ENCODE measurements at places on chromosomes 7 and 10. TPM values are rescaled to one million over a fixed set of nuclear protein-coding genes. Genes with fewer than 3 reads are reported as not detected.

GRCh38 chr7:113968713-113969112, 49.9 kb upstream of the PPP1R3A start:
- no peak overlapping the region for H3K4me3 ChIP-seq
- no peak overlapping the region for H3K27ac ChIP-seq
- no peaks in the 10 kb centered on the region for H3K27me3 ChIP-seq
- no peak for DNase-seq

GRCh38 chr7:72317341-72317740, 94.8 kb downstream of the CALN1 start:
- no peak overlapping the region for H3K4me3 ChIP-seq
- peaks cover 4% of the 10 kb centered on the region for H3K36me3 ChIP-seq
- no peak overlapping the region for H3K27ac ChIP-seq
- H3K27me3 ChIP-seq: no peaks in the 10 kb centered on the region
- no peaks in the 10 kb centered on the region for H3K4me1 ChIP-seq

DNA sequence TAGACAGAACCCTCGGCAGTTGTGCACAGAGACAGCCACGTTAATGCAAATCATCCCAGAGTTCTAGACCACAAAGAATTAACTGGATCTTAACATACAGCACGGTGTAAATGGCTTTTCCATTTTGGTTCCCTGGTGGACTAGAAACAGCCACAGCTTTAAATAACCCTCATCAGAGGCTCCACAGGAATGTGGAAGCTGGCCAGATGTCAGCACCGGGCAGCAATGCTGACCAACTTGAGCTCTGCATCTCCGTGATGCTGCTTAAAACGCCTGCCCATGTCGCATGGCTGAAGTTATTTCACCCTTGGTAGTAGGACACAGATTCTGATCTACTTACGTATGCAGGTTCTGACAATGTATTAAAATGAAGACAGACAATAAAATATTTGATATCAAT, 24.5 kb downstream of the RSU1 start:
- peaks cover 5% of the 10 kb centered on the region for H3K27me3 ChIP-seq
- peaks cover 24% of the 10 kb centered on the region for H3K4me1 ChIP-seq
- H3K4me3 ChIP-seq: no peak overlapping the region
- peaks cover 35% of the 10 kb centered on the region for H3K36me3 ChIP-seq

DNA sequence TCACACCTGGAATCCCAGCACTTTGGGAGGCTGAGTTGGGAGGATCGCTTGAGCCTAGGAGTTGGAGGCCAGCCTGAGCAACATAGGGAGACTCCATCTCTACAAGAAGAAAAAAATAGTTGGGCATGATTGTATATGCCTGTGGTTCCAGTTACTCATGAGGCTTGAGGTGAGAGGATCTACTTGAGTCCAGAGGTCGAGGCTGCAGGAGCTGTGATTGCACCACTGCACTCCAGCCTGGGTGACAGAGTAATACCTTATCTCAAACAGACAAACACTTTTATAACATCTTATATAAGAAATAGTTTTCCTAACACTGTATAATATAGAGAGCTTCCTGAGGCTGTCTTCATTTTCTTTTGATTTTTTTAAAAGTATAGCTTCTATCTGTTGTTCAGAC, 448.4 kb upstream of the COBL start:
- no peak for DNase-seq
- no peaks in the 10 kb centered on the region for H3K36me3 ChIP-seq
- H3K27me3 ChIP-seq: no peaks in the 10 kb centered on the region
- H3K27ac ChIP-seq: no peak overlapping the region

DNA sequence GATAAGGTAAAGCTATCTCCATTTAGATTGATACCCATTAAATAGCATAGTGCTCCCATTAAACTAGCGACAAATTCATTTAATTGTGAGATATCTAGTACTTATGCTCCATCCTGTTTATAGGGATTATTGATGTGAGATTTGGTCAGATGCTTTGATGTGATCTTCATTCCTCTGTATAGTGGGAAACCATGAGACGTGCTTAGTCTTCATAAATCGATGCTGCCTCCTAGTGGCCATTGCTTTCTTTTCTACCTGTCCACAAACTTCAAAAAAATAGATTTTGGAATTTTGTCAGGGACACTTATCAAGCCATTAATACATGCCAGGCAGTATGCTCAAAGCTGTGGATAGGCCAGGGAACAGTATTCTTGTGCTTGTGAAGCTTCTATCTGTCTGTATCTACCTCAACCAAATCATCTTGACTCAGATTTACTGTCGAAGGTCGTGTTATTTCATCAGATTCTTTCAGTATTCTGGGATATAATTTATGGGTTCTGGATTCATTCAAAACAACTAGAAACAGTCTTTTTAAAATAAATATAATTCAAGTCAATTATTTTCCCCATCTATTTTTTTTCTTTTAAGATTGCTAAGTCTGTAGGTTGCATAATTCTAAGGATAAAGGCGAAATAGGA, 12.0 kb downstream of the LSM8 start:
- no peaks in the 10 kb centered on the region for H3K27me3 ChIP-seq
- peak; percentile 60 for DNase-seq

- H3K4me1 ChIP-seq: no peaks in the 10 kb centered on the region
- no peak for DNase-seq
- no peak overlapping the region for H3K4me3 ChIP-seq
- H3K27ac ChIP-seq: no peak overlapping the region
- no peaks in the 10 kb centered on the region for H3K27me3 ChIP-seq
Measured at GRCh38 chr7:17746020-17746530, 194.2 kb downstream of the SNX13 start.

DNA sequence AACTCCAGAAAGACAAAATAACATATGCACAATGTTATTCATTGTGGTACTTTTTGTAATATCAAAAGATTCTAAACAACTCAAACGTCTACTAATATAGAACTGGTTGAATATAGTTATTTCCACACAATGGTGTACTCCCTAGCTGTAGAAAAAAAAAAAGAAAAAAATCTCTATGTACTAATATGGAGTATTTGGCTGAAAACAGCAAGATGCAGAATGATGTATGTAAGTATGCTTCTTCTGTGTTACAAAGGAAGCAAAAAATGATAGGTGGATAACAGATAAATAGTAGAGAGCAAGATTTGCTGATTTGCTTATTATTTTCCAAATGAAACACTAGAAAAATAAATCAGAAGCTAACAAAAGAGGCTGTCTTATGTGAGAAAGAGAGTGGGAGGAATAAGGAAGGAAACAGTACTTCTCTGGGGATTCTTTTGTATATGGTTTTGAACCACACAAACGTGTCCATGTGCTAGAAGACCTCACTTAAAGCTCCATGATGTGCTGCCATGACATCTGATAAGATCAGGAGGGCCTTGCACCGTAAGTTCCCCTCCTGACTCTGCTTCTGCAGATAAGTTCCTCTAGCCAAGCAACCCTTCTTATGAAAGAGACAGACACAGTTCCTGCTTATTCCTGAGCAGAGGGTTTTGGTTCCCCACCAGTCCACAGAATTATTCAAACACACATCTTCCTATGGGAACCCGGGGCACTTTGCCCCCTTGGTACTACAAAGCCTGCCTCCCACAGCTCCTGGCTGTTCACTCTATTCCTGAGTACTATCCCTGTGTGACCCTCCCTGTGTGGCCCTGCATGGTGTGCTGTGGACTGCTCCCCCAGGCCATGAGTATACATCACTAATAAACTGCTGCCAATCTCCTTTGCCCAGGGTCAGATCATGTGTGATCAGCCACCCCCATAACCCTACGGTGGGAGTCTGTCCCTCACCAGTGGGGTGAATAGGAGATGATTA, 159.1 kb downstream of the CCDC71L start:
- no peaks in the 10 kb centered on the region for H3K4me1 ChIP-seq
- no peaks in the 10 kb centered on the region for H3K27me3 ChIP-seq
- no peaks in the 10 kb centered on the region for H3K36me3 ChIP-seq
- H3K27ac ChIP-seq: no peak overlapping the region
- DNase-seq: no peak
- H3K4me3 ChIP-seq: no peak overlapping the region

- H3K27ac ChIP-seq: no peak overlapping the region
- no peak for DNase-seq
- H3K36me3 ChIP-seq: peaks cover 6% of the 10 kb centered on the region
Measured at GRCh38 chr7:123715198-123715597, 33.6 kb downstream of the WASL start.

Gene C10orf67
- not detected for total RNA-seq

- H3K4me1 ChIP-seq: peaks cover 31% of the 10 kb centered on the region
- peak overlapping the region; percentile 91 for H3K27ac ChIP-seq
- peaks cover 10% of the 10 kb centered on the region for H3K27me3 ChIP-seq
- peaks cover 22% of the 10 kb centered on the region for H3K36me3 ChIP-seq
- H3K4me3 ChIP-seq: peak overlapping the region; percentile 92
Measured at GRCh38 chr10:43395571-43396060, 13.4 kb downstream of the HNRNPF start.

- H3K27ac ChIP-seq: no peak overlapping the region
- peak overlapping the region; percentile 63 for H3K4me3 ChIP-seq
- H3K36me3 ChIP-seq: peaks cover 43% of the 10 kb centered on the region
- H3K4me1 ChIP-seq: peaks cover 14% of the 10 kb centered on the region
- no peaks in the 10 kb centered on the region for H3K27me3 ChIP-seq
Measured at GRCh38 chr10:13681095-13681494, 94.3 kb downstream of the PRPF18 start.

DNA sequence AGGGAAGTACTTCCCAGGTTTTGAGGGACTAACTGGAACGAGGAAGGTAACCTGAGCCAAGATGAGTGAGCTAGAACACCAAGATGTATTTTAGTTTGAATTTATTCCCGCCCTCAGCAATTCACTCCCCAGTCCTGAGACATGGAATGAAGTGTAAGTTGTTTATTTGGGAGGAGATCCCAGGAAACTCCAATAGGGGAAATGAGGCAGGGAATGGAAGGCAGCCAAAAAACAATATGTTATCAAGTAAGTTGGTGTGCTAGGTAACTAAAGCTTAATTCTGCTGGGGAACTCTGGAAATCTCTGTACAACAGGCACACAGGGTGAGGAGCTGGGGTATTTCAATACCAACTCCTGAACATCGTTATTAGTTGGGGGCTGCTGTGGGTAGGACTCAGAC, 189.7 kb upstream of the HDAC9 start:
- no peak for DNase-seq
- H3K27me3 ChIP-seq: no peaks in the 10 kb centered on the region
- H3K36me3 ChIP-seq: no peaks in the 10 kb centered on the region
- H3K27ac ChIP-seq: no peak overlapping the region
- H3K4me3 ChIP-seq: no peak overlapping the region

Gene VAX1
- total RNA-seq: 26.3 TPM

All from endothelial cell (in vitro differentiated cells).